NCI-H2107 (cell line): ENCODE measurements at places on chromosomes 6 and 20.

GRCh38 chr6:84763003-84763885 lies 1.2 kb downstream of the TBX18 start:
- no peak for DNase-seq

- DNase-seq, result no peak
Measured at GRCh38 chr6:149456311-149457021, 28.3 kb downstream of the ZC3H12D start.

DNA sequence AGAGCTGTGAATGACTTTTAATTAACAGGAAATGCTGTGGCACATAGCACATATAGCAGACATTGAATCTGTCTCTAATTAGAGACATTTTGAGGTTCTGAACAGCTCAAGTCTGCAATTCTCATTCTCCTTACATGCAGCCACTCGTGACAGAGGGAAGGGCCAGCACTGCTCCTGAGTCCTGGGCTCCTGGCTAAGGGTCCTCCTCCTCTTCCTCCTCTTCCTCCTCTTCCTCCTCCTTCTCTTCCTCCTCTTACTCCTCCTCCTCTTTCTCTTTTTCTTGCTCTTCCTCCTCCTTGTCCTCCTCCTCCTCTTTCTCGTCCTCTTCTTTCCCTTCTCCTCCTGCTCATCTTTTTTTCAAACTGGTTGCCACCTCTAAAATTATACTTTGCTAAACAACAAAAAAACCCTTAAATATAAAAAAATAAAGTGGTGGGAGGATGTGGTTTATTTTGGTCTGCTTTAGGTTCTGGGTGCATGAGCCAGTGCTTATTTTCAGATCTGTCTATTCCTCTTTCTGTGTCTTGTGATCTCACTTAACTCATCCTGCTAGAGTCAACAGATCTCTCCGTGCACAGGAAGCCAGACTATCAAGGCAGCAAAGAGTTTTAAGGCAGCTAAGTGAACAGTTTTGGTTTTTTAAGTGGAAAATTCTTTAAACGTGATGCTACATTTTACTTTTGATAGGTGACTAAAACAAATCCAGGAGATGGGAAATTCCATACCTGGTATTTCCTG lies 159.3 kb downstream of the CD83 start:
- no peak for DNase-seq

DNA sequence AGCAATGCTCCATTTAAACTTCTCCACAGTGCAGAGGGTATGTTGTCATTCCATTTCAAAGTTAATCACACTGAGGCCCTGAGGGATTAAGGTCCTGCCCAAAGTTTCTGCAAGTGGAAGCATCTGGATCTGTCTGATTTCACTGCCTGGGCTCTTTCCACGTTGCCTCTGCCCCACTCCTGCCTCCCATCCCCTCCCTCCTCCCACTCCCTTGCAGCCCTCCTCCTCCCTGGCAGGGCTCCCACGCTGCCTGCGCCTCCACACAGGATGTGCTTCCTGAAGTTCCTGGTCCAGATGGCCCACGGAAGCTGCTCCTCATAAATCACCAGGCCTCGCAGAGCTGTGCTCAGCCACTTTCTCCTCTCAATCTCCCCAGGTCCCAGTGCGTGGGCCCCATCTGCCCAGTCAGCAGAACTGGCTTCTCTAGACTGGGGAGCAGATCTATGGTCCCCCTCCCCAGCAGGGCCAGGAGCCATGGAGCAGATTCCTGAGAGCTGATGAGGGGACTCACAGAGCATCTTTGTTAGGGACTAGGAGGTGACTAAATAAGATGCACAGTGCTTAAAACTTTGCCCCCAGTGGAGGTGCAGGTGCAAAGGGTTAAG lies 65.4 kb upstream of the MAFB start:
- no peak for DNase-seq

DNA sequence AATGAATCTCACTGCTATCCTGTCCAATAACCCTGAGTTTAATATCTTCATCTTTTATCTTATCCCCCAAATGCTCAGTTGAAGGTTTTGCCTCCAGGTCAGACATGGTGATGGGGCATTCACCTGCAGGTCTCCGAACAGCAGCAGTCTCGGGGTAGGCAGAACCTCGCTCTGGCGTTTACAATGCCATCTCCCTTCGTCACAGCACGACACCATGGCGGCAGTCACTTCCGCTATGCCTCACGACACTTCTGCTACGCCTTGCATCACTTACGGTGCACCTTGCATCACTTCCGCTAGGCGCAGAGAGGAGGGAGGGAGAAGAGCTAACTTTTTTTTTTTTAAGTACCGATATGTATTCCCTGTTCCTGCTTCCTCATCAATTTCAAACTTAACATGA lies 194.9 kb downstream of the BCAS1 start:
- no peak for DNase-seq

GRCh38 chr20:6711951-6712649 lies 55.4 kb upstream of the BMP2 start:
- DNase-seq, result no peak

DNA sequence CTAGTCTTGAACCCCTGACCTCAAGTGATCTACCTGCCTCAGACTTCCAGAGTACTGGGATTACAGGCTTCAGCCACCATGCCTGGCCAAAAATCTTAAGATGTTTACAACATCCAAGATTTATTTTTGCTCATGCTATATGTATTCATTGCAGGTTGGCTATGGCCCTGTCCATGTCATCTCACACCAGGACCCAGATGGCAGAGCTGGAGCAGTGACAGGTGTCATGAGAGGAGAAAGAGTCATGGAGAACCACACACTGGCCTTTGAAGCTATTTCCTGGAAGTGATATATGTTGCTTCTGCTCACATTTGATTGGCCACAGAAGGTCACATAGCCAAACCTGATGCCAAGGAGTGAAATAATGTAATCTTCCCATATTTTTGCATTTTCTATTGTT lies 13.8 kb upstream of the DDR1 start:
- no peak for DNase-seq

- no peak for DNase-seq
Measured at GRCh38 chr20:64040231-64041039, 4.5 kb downstream of the C20orf204 start.

DNA sequence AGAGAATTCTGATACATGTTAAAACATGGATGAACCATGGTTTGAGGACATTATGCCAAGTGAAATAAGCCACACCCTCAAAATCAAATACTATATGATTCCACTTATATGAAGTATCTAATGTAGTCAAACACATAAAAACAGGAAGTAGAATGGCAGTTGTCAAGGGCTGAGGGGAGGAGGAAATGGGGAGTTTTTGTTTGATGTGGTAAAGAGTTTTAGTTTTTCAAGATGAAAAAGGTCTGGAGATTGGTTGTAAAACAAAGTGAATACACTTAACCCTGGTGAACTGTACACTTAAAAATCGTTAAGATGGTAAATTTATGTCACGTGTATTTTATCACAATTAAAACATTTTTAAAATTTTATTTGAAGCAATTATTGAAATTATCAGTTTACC lies 127.4 kb upstream of the GRIK2 start:
- no peak for DNase-seq

GRCh38 chr6:162960679-162961457 lies 233.1 kb downstream of the PACRG start:
- DNase-seq, result no peak

- no peak for DNase-seq
Measured at GRCh38 chr20:33753763-33754162, 22.0 kb downstream of the ZNF341 start.

DNA sequence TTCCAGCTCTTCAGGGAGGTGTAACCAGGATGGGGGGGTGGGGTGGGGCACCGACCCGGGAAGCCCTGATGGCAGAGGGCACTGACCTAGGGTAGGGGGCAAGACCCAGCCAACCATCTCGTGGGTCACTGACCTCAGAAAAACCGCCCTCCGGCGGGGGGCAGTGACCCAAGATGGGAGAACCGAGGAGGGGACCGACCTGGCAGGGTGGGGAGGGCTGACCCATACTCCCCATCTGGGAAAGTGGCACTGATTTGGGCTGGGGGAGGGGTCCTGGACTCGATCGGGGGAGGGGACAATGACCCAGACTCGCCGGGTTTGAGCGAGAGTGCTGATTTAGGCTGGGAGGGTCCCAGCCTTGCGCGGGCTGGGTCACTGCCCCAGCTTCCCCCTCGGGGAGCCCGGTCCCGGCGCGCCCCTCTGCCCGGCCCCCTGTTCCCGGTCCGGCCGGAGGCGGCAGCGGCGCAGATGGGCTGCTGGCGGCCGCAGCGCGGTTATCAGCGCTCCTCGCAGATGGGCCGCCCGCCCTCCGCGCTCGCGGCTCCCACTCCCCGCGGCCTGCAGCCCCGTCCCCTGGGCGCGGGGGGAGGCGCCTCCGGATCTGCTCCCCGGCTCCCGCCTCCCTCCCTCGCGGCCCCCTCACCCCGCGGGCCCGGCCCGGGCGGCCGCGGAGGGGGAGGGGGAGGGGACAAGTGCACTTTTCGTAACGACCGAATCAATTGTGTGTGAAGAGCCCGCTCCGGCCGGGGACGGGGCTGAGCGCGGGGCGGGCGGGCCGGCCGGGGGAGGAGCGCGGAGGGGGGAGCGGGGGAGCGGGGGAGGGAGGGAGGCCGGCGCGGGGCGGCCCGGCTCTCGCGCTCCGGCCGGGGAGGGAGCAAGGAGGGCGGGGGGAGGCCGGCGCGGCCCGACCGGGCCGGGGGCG lies 2.2 kb downstream of the NOL4L start:
- DNase-seq, result no peak

DNA sequence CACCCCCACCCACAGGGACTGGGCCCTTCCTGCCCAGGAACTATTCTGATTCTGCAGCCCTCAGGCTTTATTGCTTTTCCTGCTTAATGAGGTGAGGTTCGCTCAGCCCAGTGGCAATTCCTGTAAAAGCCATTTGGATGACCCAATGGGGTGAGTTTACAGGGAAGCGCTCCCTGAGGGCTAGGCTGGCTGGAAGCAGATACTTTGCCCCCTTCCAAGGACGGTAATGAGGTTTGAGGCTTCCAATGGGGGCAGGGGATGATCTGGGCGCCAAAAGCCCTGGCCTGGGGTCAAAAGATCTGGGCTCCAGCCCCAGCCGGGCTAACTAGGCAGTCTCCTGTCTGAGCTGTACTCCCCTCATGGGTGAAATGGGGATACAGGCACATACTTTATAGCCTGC lies 41.8 kb downstream of the RIPOR3 start:
- DNase-seq, result no peak
